ENCODE measurements at places on chromosomes 5 and 9.

GRCh38 chr5:134125039-134126015, 10.8 kb downstream of the TCF7 start:
- DNase-seq: no peak

- DNase-seq: no peak
These were observed 50.9 kb downstream of the MEGF9 start for GRCh38 chr9:120663380-120663779.

DNA sequence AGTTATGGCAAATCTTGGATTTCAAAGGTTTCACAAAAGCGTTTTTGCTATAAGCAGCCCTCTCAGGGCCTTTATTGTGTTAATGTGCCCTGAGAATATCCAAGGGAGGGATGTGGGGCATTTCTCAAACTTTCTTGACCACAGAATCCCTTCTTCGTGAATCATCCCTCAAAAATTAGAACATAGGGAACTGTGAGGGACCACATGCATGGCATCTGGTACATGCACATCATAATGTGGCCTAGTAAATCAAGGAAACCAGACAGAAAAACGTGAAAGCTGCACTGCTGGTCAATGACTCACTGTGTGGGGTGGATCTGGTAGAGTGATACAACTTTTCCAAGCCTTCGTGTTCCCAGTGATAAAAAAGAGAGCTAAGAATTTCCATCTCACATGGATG, 22.4 kb downstream of the DDX31 start:
- peak; percentile 17 for DNase-seq

DNA sequence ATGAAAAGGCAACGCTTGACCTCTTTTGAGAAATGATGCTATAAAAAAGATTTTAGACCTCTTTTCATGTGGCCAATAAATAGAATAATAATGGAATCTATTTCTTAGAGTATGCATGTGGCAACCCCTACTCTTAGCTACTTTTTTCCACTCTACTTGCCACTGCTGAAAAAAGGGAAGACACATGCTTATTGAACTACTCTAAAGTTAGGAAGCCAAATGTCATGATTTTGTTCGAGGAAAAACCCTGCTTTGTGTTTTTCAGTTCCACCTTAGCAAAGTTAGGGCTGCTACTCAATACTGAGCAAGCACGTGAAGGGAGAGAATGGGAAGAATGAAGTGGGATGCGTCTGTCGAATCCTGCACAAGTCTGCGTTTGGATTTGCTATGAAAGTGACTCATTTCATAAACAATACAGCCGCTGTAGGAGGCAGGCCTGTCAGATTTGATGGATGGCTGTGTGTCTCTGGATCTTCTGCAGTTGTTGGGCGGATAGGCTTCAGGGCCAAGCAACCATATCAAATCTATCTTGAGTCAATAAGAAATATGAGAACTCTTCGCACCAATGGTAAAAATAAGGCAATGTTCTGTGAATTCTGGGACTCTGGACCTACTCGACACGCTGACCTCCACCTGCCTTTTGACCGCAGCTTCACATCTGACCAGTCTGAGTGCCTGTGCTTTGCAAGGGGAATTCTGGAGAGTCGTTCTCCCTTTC, 333.6 kb downstream of the PIK3R1 start:
- no peak for DNase-seq

DNA sequence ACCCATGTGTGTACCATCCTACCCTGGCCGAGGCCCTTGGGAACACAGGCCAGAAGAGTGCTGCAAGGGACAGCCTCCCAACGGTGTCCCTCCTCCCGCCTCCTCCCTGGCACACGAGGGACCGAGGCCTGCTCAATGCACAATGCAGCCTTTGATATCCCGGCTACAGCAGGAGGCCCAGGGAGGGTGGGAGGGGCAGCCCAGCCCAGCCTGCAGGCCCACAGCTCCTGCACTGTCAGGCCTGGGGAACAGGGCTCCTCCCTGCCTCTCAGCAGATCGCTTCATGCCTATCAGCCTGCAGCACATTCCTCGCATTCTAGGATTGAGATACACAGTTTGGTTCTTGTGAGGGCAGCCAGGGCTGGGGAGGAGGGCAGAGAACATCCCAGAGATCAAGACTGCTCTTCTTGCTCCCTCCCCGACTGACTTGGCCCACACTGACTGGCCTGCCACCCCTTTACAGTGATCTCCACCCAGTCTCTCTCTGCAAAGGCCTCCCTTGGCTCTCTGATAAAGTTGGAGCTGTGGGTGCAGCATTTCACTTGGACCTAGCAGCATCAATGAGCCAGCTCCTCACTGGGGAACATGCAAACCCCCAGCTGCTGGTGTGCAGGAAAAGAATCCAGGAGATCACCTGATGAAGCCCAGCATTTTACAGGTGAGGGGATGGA, at the start of gene SH3TC2:
TSS of gene SH3TC2 (minus strand) at position 46 of the 671 bp plus-strand sequence. CDS start at position 6, 40 bp downstream.
- no peak for DNase-seq

DNA sequence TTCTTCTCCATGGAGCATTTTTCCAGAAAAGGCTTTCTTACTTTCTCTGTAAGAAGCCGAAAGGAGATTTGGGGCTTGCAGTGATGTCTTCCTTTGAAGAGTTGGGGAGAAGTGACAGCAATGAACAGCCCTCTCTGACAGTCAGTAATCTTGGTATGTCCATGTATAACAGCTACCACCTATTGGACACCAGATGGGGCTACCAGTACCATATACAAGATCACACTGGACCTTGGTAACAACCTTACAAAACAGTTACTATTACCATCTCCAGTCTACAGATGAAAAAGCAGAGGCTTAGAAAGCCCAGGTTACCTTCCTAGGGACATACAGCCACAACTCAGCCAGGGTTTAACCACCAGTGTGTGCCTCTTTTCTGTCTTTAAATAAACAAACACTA, 272.7 kb upstream of the TRPC7 start:
- no peak for DNase-seq

- DNase-seq: no peak
These were observed 280.7 kb upstream of the ZNF608 start for GRCh38 chr5:125026867-125027731.

GRCh38 chr5:2685651-2686272, 65.7 kb downstream of the IRX2 start:
- DNase-seq: no peak

GRCh38 chr5:38420691-38421390, 135.6 kb downstream of the LIFR start:
- DNase-seq: no peak

GRCh38 chr5:32263684-32264083, 49.1 kb downstream of the MTMR12 start:
- DNase-seq: no peak

DNA sequence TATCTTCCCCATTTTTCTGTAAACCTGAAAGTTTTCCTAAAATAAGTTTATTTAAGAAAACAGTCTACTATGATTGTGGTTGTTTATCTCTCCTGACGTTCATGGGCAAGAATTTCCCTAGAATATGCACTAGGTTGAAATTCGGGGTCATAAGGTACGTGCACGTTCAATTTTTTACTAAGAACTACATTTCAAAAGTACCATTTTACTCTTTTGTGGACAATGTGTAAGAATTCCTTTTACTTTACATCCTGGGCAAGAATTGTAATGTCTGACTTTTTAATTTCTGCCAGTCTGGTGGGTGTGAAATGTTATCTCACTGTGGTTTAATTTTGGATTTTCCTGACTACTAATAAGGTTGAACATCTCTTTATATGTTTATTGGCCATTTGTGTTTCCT, 12.4 kb downstream of the IL5 start:
- DNase-seq: no peak

- no peak for DNase-seq
These were observed 39.4 kb downstream of the TNFAIP8 start for GRCh38 chr5:119395080-119395836.

DNA sequence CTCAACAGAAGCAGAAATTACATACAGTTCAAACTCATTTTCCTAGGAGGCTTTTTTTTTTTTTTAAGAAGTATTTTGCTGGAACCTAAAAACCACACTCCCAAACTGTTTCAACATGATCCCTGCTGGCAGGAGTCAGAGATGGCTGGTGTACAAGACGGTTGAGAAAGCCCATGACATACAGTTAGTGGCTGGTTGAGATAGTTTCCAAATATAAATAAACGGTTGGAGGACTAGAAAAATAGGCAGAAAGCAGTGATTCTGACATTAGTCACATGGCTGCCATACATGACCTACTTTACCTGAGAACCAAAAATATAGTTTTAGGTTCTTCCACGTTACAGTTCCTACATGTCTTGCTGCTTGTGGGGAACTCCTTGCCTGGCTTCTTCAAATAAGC, 31.7 kb upstream of the BASP1 start:
- DNase-seq: no peak

GRCh38 chr5:133227082-133227481, 175.3 kb downstream of the HSPA4 start:
- no peak for DNase-seq

DNA sequence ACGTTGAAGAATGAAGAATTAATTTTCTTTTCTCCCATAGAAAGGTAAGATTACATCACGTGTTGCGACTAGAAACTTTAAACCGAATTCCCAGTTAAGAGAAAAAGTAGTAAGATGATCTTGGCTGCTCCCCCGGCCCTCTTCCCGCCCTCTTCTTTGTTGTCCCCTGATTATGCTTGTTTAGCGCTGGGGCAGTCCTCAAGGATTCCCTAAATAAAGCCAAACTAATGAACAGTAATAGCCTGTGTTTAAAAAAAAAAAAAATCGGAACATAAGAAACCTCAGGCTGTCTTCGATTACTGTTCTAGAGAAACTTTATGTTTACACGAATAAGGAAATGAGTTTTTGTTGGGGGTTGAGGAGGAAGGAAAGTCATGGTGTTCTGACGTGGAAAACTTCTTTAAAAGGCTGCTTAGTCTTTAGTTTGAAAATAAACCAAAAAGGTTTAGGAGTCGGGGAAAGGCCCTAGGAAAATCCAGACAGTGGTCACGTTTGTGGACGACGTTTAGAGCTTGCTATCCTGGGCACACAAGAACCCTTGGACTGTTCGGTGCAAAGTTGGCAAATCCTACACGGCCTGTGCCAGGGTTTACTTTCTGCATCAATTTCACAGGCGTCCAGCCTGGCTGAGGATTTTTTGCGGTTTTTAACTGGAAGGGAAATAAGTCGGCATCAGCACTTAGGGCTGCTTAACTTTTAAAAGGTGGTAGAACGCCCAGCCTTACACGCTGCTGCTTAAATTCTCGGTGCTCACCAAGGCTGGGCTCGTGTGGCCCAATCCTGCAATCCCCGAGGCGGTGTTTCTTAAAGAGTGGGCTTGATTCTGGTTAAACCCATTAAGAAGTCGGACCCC, 1.1 kb upstream of the MAT2B start:
- peak; percentile 25 for DNase-seq

- DNase-seq: no peak
These were observed 5.4 kb downstream of the GDA start for GRCh38 chr9:72154468-72155285.

DNA sequence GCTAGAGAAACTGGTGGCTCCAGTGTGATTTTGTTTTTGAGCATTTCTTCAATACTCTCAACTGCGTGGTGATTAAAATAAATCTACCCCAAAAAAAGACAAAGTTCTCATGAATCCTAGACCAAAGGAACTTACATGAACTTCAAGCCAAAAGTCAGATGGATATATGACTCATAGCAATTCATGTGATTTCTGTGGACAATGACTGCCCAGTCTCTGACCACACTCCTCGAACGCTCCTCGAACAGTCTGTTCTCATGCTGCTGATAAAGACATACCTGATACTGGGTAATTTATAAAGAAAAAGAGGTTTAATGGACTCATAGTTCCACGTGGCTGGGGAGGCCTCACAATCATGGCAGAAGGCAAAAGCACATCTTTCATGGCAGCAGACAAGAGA, 46.4 kb upstream of the CEP78 start:
- DNase-seq: no peak

- no peak for DNase-seq
These were observed 20.7 kb upstream of the IL17B start for GRCh38 chr5:149399775-149400174.

- DNase-seq: no peak
These were observed 262.7 kb downstream of the KIF4B start for GRCh38 chr5:155276231-155276630.

- no peak for DNase-seq
These were observed 714 bp upstream of the ZNF608 start for GRCh38 chr5:124746916-124747790.

DNA sequence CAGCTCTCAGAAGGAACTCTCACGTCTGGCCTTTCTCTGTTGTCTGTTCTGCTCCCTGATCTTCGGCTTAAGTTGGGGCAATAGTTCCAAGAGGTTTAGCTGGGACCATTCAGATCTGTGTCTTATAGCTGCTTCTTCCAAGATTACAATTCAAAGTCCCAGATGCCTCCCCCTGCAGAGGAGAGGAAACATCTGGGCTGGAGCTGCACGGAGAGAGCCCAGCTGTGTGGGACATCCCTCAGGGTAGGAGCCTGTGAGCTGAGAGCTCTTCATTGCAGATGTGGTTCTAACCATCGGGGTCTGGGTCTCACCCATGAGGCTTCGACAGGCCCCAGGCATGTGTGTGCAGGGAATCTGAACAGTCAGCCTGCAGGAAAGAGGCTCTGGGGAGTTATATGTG, 9.0 kb upstream of the PHF19 start:
- DNase-seq: no peak

DNA sequence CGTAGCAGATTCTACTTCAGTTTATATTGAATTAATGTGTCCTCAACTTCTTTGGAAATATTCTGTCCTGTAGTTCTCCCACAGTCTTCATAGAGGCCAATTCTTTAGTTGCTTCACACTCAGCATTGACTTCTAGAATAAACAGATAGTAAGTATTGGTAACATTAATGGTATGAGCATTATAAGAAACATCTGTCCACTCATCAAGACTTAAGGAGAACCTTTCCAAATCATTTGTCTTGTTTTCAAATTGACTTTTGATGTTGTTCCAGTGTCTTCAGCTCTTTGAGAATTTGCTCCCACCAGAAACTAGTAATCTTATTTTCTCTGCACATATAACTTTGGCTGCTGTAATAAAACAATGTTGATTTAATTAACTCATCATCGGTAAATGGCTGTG, 18.3 kb downstream of the RANBP17 start:
- DNase-seq: no peak

- DNase-seq: no peak
These were observed 38.0 kb upstream of the TCERG1 start for GRCh38 chr5:146409054-146409671.

- DNase-seq: no peak
These were observed 217.6 kb downstream of the NDUFS4 start for GRCh38 chr5:53777864-53778618.

DNA sequence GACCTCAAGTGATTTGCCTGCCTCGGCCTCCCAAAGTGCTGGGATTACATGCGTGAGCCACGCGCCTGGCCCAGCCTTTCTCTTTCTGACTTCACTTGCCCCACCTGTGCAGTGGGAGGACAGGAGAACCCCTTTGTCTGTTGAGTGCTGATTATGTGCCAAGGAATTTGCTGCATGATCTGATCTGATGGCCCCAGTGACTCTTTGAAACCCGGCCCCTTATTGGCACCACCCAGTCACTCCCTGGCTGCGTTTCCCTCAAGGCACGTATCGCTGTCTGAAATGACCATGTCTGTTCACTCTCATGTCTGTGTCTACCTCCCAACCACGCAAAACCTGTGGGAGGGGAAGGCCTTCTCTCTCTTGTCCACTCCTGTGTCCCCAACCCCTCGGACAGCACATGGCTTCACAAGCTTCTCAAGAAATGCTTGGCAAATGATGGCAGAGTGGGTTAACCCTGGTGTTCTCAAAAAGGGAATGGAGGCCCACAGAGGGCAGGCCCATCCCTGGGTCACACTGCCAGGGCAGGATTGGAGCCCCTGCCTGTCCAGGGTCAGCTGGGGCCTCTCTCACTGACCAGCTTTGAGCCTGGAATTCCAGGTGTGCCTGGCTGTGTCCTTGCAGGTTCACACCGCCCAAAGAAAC, 21.9 kb downstream of the NEK6 start:
- DNase-seq: no peak

- DNase-seq: no peak
These were observed 100.4 kb downstream of the KLHL3 start for GRCh38 chr5:137635521-137635921.
